Retinal pigment epithelial cell (primary cell): ENCODE measurements at places on chromosomes 1 and 21.

DNA sequence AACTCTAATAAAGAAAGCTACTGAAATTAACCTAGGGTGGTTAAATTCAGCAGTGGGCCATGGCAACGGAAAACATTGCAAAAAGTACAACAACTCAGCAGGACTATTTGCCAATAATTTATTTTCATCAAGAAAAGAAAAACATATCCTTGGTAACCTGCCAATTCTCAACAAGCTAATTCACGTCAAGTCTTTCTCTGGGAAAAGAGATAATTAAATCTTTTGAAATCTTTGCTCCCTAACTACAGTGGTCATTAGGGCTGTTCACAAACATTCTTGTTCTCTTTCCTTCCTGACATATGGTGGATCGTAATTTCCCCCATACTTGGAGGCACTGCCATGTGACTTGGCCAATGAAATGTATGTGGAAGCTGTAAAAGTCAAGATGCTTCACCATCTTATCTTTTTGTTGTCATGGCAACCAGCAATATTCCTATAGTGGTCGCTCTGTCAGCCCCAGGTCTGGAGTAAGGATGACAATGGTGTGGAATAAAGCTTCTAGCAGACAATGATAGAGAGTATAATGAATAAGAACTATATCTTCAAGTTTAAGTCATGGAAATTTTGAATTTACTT is 29.6 kb upstream of the ZNF326 start:
- DNase-seq: no peak

DNA sequence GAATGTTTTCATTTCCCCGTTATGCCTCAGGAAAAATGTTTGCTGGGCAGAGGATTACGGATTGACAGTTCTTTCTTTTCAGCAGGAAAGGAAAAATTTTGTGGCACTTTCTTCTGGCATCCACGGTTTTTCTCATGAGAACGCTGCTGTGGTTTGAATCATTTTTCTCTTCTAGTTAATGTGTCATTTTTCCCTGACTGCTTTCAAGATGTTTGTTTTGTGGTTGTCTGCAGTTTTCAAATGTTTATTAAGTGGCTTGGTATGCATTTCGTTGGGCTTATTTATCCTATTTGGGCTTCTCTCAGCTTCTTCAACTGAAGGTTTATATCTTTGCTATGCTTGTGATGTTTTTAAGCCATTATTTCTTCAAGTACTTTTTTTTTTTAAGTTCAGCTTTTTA is 359.0 kb downstream of the RGS7 start:
- DNase-seq: no peak

GRCh38 chr1:55700359-55701130 is 485.4 kb upstream of the USP24 start:
- DNase-seq: peak; percentile 68

GRCh38 chr1:224054012-224054411 is 59.9 kb upstream of the FBXO28 start:
- no peak for DNase-seq
